ENCODE measurements at places on chromosomes 6 and 20.
A peak's percentile ranks its signal among the peaks of the same experiment; 100 is the strongest.

- peaks cover 26% of the 10 kb centered on the region for H3K4me1 ChIP-seq
- H3K27ac ChIP-seq, result no peak overlapping the region
- H3K27me3 ChIP-seq, result peaks cover 12% of the 10 kb centered on the region
- no peaks in the 10 kb centered on the region for H3K36me3 ChIP-seq
- DNase-seq, result peak; percentile 90
These were observed 58.9 kb downstream of the ZNF831 start for GRCh38 chr20:59222253-59223181.

DNA sequence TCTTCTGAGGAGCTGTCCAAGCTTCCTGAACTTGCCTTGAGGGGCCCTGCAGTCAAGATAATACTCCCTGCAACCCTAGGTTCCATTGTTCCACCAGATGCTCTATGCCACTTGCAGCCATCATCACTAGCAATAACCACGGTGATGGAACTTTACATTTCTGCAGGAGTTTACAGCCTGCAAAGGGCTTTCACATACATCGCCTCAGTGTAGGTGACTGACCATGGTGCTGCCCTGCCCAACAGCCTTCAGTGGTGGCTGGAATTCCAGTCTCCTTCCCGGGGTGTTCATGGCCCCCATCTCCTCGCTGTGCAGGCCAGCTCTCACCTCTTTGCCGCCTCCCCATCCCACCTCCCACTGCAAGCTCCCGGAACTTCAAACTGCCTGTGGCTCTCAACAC, 225.5 kb upstream of the ECI2 start:
- DNase-seq, result no peak
- no peak overlapping the region for H3K27ac ChIP-seq
- no peak overlapping the region for H3K4me3 ChIP-seq
- no peaks in the 10 kb centered on the region for H3K36me3 ChIP-seq

DNA sequence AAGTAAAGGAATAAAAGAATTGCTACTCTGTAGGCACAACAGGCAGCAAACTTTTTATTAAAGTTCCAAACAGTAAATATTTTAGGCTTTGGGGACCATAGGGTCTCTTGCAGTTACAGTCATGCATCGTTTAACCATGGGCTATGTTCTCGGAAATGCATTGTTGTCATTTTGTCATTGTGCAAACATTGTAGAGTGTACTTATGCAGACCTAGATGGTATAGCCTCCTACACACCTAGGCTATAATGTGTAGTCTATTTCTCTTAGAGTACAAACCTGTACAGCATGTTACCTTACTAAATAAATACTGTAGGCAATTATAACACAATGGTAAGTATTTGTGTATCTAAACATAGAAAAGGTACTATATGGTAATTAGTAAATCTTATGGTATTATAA, 54.7 kb downstream of the CDS2 start:
- H3K27me3 ChIP-seq, result no peaks in the 10 kb centered on the region
- DNase-seq, result no peak
- H3K4me1 ChIP-seq, result peaks cover 62% of the 10 kb centered on the region
- H3K27ac ChIP-seq, result peak overlapping the region; percentile 35
- peaks cover 15% of the 10 kb centered on the region for H3K36me3 ChIP-seq

DNA sequence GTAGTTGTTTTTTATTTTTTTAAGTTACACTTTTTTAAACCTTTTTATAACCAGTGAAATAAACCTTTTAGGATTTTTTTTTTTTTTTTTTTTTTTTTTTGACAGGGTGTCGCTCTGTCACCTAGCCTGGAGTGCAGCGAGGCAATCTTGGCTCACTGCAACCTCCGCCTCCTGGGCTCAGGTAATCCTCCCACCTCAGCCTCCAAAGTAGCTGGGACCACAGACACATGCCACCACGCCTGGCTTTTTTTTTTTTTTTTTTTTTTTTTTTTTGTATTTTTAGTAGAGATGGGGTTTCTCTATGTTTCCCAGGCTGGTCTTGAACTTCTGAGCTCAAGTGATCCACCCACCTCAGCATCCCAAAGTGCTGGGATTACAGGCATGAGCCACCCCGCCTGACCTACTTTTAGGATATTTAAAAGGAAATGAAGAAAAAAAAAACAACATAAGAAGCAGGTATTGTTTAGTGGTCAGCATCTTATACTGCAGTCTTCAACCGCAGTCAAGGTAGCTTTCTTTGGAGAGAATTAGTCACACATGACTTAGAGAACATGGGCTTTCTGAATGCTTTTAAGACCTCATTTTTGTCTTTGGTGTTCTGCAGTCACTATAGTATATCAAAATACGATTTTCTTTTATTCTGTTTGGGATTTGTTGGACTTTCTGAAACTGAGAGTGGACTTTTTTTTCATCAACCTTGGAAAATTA, 1.6 kb downstream of the POLR1H start:
- H3K4me3 ChIP-seq, result peak overlapping the region; percentile 74
- H3K27ac ChIP-seq, result no peak overlapping the region
- H3K4me1 ChIP-seq, result peaks cover 11% of the 10 kb centered on the region
- DNase-seq, result no peak
- no peaks in the 10 kb centered on the region for H3K36me3 ChIP-seq

GRCh38 chr20:62186887-62187866, 4.3 kb downstream of the MTG2 start:
- no peak for DNase-seq
- peaks cover 5% of the 10 kb centered on the region for H3K36me3 ChIP-seq
- no peak overlapping the region for H3K4me3 ChIP-seq
- no peaks in the 10 kb centered on the region for H3K27me3 ChIP-seq
- H3K27ac ChIP-seq, result peak overlapping the region; percentile 64

- no peak overlapping the region for H3K4me3 ChIP-seq
- no peaks in the 10 kb centered on the region for H3K36me3 ChIP-seq
- H3K27me3 ChIP-seq, result no peaks in the 10 kb centered on the region
These were observed 46.4 kb upstream of the NT5E start for GRCh38 chr6:85403331-85404015.

DNA sequence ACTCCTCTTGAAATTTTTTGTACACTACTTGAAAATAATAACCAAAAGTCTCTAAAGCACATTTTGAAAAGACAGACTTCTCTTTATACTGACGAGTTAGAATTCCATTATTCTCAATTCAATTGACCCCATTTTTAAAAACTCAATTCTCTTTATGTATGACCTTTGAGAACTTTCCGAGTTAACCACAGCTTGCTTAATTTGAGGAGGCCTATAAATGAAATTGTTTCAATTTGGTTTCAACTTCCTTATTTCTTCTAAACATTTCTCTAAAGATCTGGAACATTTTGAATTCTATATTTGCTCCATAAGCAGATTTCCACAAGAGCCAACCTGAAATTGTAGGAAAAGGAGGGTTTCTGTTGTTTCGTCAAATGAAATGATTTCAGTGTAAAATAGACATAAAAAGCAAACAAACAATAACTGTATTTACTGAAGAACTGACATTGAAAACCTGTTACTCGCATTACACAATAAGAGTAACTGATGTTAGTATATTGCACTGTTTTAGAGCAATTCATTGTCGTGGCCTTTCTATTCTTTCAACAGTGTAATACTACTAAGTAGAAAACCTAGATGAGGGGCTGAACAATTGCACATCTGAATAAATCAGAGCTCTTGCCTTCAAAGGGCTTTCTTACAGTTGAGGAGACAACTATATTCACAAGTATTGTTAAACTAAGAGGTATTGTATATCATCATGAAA, 223.6 kb downstream of the HIVEP2 start:
- DNase-seq, result no peak
- H3K27me3 ChIP-seq, result no peaks in the 10 kb centered on the region
- H3K36me3 ChIP-seq, result no peaks in the 10 kb centered on the region
- no peak overlapping the region for H3K4me3 ChIP-seq

DNA sequence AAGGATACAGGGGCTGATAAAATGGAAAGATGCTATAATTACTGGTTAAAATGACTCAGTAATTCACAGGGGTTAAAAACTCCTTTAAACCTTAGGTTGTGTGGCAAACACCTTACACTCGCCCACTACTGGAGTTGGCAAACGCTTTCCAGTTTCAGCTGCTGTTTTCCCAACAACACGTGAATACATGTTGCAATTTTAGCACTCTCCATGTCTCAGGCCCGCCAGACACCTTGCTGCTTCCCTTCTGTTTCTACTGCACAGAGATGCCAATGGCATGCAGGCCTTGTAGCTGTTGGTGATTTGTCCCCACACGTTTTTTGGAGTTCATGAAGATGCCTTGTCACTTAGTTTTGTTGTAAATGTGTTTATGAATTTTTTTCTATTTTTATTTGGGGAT, 5.3 kb upstream of the TTPAL start:
- H3K27ac ChIP-seq, result no peak overlapping the region
- peaks cover 4% of the 10 kb centered on the region for H3K4me1 ChIP-seq
- H3K36me3 ChIP-seq, result no peaks in the 10 kb centered on the region
- no peak overlapping the region for H3K4me3 ChIP-seq
- DNase-seq, result no peak
- H3K27me3 ChIP-seq, result no peaks in the 10 kb centered on the region

- H3K4me3 ChIP-seq, result peak overlapping the region; percentile 68
- H3K27me3 ChIP-seq, result no peaks in the 10 kb centered on the region
- peaks cover 45% of the 10 kb centered on the region for H3K4me1 ChIP-seq
- peak overlapping the region; percentile 95 for H3K27ac ChIP-seq
- no peak for DNase-seq
These were observed 1.2 kb downstream of the LMBRD1 start for GRCh38 chr6:69795469-69796072.

GRCh38 chr6:152008779-152009178, 201.3 kb downstream of the ESR1 start:
- no peaks in the 10 kb centered on the region for H3K36me3 ChIP-seq
- no peaks in the 10 kb centered on the region for H3K27me3 ChIP-seq
- no peak overlapping the region for H3K27ac ChIP-seq
- no peak overlapping the region for H3K4me3 ChIP-seq
- no peak for DNase-seq

DNA sequence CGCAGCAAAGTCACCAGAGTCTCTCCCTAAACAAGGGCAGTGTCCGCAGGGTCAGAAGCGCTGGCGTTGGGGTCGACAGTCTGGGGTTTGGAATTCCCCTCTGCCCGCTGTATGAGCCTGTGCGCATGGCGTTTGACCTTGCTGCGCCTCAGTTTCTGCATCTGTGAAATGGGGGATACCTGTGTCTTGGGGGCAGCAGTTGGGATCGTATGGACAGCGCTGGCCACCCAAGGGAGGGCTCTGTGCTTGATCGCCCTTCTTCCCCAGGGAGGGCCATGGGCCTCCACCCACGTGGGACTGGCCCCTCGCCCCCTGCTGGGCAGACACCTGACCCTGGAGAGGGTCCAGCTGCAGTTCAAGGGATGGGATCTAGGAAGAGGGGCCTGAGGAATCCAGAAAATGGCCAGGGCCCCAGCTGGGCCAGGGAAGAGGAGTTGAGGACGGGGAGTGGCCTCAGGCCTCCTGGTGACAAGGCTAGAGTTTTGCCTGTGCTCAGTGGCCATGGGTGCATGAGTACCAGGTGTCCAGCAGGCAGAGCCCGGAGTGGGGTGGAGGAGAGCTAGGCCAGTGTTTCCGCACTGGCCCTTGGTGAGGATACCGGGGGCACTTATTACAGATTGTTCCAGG, 26.4 kb upstream of the PHACTR3 start:
- no peak overlapping the region for H3K4me3 ChIP-seq
- H3K27me3 ChIP-seq, result peaks cover 32% of the 10 kb centered on the region
- H3K27ac ChIP-seq, result no peak overlapping the region
- no peaks in the 10 kb centered on the region for H3K36me3 ChIP-seq

DNA sequence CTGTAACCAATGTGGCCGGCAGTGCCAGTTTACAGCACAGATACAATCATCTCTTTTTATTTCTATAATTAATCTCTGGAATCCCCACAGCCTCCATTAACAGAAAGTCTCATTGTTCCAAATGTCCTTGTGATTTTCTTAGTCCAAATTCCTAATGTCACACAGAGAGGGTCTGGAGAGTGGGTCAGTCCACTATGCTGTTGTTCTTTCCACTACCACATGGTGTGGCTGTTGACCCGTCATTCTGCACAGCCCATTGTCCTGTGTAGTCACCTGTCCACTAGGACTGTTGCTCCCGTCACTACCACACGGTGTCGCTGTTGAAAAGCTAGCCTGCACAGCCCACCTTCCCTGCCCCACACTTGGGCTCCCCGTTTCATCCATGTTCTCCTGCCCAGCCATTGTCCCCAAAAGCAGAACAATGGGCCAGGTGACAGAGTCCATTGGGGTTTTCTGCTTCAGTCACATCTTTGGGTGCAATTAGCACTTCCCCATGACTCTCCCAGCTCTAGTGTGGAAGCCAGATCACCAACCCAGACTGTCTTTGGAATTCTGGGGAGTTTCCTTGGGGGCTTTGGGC, 8.6 kb upstream of the LBP start:
- H3K4me3 ChIP-seq, result no peak overlapping the region
- no peaks in the 10 kb centered on the region for H3K27me3 ChIP-seq
- no peak overlapping the region for H3K27ac ChIP-seq
- H3K36me3 ChIP-seq, result no peaks in the 10 kb centered on the region
- DNase-seq, result no peak
- H3K4me1 ChIP-seq, result peaks cover 6% of the 10 kb centered on the region

GRCh38 chr6:114987281-114987680, 644.5 kb upstream of the HS3ST5 start:
- no peak overlapping the region for H3K4me3 ChIP-seq
- no peak for DNase-seq
- no peaks in the 10 kb centered on the region for H3K36me3 ChIP-seq
- no peaks in the 10 kb centered on the region for H3K27me3 ChIP-seq
- H3K27ac ChIP-seq, result no peak overlapping the region
- H3K4me1 ChIP-seq, result no peaks in the 10 kb centered on the region

GRCh38 chr6:25034431-25034921, 98.7 kb upstream of the RIPOR2 start:
- no peaks in the 10 kb centered on the region for H3K27me3 ChIP-seq
- no peaks in the 10 kb centered on the region for H3K36me3 ChIP-seq
- no peak for DNase-seq
- peak overlapping the region; percentile 3 for H3K27ac ChIP-seq
- H3K4me3 ChIP-seq, result no peak overlapping the region
- H3K4me1 ChIP-seq, result no peaks in the 10 kb centered on the region

DNA sequence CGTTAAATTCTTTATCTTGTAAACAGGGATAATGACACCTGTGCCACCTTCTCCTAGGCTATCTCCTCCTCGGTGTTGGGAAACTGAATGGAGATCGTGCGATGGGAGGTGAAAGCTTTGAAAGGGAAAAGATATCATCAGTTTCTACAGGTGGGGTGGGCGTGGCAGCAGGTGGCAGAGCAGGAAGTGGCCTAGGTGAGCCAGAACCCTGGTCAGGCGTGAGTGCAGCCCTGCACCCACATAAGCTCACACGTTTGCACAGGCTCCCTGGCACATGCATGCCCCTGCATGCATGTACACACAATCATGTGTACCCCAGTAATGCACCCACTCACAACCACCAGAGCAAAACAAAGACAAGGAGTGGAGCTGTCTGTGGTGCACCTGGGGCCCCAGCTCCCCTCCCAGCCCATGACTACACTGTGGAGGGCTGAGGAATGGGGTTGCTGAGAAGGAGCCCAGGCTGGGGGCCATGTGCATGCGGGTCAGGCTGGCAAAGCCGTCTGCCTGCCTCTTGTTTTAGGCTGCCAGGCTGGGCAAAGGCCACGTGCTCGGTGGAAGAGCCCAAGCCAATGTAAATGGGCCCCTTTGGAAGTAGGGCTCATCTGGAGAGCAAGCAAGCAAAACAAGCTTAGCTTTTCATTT, 61.5 kb downstream of the TFAP2C start:
- H3K4me1 ChIP-seq, result no peaks in the 10 kb centered on the region
- H3K27ac ChIP-seq, result no peak overlapping the region
- no peaks in the 10 kb centered on the region for H3K36me3 ChIP-seq
- no peak for DNase-seq

All from heart left ventricle (tissue), 16 donors.